Stimulated activated CD4-positive, alpha-beta T cell treated with anti-CD3 and anti-CD28 coated beads, Interleukin-15, amount 100 ng/mL, for 1 hour (primary cell): ENCODE measurements at places on chromosomes 2 and 18.

DNA sequence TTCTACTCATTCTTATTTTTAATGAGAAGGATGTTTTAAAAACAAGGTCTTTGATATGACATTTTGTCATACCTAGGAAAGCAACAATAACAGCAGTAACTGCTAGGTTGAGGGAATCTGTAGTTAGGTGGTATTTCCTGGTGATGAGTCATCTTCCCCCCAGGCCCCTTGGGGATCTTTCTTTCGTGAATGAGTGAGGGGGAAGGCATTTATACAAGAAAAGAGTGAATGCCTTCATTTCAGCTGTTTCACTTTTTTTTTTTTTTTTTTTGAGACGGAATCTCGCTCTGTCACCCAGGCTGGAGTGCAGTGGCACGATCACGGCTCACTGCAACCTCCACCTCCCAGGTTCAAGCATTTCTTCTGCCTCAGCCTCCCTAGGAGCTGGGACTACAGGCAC lies 108.6 kb downstream of the MAP4K4 start:
- DNase-seq = no peak

DNA sequence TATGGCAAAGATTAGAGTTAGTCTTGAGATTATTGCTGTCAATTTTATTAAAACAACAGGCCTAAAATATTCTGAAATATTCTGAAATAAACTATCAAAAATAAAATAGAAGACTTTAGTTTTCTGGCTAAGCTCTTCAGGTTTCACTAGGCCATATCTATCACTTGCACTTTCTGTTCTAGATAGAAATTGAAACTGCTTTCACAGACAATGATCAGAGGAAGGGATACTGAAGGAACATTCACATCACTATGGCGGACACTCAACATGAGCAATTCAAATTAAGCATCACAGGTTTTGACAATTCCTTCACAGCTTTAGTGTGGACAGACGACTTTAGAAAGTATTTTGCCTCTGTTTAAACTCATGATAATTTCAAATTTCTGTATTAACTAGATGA lies 586.4 kb upstream of the REG3G start:
- DNase-seq = no peak

GRCh38 chr2:16632598-16632997 lies 33.0 kb downstream of the CYRIA start:
- no peak for DNase-seq

DNA sequence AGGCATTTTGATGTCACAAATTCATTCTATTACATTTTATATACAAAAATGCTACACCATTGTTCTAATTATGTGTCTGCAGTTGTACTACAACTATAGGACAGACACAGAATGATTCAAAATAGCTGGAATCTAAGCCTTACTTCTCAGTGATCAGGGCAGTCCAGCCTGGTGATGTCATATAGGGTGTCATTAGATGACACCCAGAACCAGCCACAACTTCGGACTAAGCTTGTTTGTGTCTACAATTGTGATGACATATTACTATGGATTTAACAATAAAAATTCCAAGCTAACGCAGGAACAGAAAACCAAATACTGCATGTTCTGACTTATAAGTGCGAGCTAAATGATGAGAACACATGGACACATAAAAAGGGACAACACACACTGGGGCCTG lies 31.0 kb downstream of the M1AP start:
- no peak for DNase-seq

DNA sequence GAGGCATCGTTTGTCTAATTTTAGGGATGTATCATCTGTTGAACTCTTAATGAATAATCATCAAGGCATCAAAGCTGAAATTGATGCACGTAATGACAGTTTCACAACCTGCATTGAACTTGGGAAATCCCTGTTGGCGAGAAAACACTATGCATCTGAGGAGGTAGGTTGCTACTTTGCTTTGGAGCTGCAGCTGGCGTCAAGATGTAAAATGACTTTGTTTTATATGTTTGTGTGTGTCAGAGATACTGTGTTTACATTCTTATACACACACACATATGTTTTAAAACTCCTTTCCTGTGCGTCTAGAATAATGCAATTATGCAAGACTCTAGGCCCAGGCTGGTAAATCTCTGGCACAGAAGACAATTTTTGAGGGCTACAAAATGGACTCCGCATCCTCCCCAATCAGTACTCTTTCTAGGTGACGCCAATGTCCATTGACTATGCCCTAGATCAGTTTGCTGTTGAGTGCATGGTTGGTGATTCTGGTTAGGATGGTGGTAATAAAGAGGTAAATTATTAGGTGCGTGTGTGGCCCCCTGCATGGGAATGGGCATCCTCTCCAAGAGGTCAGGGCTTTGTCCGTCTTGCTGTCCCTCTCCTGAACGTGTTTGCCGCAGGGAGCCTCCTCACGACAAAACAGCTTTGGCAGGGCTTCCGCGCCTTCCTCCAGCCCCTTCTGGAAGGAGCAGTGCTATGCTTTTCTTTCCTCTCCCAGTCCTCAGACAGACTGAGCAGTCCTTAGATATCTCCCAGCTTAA lies 68.2 kb upstream of the EML6 start:
- no peak for DNase-seq

DNA sequence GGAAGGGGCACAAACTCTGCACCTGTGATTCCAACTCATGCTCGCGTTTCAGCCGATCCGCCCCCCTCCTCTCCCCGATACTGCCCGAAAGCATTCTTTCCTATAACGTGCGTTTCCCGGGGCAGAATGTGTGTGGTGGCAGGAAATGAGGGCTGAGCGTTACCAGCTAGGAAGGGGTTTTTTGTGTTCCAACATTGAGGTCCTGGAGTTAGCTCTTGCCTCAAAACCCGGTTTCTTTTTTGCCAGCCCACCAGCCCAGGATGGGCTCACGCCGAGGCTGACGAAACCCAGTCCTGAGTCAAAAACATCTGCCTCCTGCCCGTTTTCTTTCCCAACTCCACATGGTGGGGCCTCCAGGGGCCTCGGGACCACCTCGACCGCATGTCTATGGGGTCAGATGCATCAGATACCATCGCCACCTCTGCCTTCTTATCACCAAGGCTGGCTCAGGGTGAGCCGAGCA lies 113.7 kb upstream of the COPS8 start:
- DNase-seq = no peak

GRCh38 chr2:168198476-168199207 lies 48.8 kb downstream of the STK39 start:
- DNase-seq = no peak

- DNase-seq = no peak
These were observed 130.4 kb upstream of the DSEL start for GRCh38 chr18:67646890-67647289.

- no peak for DNase-seq
These were observed 85.5 kb downstream of the PMAIP1 start for GRCh38 chr18:59985289-59985688.

DNA sequence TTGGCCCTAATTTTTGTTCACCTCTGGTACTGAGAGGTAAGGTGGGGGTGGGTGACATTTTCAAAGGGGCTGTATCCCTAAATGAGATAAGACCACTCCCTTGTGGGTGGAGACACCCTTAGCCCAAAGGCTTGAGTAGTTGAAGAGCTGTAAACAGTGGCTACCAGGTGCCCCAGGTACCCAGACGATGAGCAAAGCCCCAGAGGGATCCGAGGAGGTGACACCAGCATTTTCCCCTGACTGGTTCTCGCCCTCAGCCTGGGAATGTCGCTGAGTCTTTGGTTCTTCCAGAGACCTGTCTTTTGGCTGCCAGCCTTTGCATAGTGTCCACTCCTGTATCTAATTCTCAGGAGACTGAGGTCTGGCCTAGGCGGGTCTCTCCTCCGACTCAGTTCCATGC lies 36.5 kb downstream of the RRM2 start:
- DNase-seq = no peak

DNA sequence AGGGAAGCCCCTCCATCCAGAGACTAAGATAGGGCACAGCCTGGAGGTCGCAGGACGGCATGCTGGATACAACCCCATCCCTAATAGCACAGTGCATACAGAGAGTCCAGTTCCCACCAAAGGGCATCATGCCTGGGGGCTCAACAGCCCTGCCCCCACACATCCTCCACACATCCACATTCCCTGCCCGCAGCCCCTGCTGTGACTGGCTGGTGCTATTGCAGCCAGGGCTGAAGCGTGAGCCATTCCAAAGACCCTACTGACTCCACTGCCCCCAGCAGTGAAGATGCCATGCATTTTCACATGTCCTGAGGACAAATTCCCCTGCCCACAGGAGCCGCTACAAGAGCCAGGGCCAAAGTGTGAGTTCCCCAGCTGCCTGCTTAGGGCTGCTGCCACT lies 641.6 kb downstream of the METTL4 start:
- DNase-seq = no peak

DNA sequence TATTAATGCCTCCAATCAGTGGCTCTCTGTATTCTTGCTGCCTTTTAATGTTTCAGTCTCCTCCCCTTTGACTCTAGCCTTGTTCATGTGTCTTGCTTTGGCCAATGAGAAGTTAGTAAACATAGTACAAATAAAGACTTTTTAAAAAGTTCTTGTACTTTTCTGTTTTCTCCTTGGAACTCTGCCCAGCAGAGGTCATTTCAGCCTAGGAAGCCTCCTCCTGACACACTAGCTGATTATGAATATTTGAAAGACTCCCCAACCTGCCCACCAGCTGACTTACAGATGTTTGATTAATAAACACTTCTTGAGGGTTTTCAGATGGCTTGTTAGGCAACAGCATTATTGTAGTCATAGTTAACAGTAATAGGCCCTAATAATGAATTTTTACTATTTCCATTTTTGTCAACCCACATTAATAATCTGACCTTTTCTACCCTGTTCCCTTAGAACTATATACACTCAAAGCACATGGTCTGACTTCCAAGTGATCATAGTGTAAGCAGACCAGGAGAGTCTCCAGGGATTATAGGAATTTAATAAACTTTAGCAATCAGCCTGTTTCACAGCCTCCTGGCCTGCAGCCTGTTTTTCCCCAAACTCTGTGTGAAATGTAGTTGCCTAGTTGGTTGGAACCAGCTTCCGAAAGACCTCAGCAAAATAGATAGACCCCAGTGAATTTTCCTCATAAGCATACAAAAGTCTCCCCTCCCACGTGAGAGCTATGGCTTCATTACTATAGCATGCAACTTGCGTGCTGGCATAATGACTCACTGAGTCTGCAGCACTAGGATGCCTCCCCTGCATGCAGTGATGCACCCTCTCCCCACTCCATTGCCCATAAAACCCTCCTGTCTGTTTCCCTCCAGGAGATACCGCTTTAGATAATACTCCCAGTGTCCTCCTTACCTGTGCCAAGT lies 670.7 kb upstream of the ZNF804A start:
- no peak for DNase-seq

GRCh38 chr2:210288408-210288807 lies 26.6 kb downstream of the MYL1 start:
- DNase-seq = no peak

- DNase-seq = no peak
These were observed 37.3 kb upstream of the DNAH7 start for GRCh38 chr2:196105951-196106350.

GRCh38 chr18:57353137-57353939 lies 981 bp downstream of the ST8SIA3 start:
- DNase-seq = no peak

- DNase-seq = no peak
These were observed 37.1 kb upstream of the CCDC93 start for GRCh38 chr2:118050974-118051373.

- DNase-seq = no peak
These were observed 558 bp upstream of the ZDBF2 start for GRCh38 chr2:206273905-206274304.

DNA sequence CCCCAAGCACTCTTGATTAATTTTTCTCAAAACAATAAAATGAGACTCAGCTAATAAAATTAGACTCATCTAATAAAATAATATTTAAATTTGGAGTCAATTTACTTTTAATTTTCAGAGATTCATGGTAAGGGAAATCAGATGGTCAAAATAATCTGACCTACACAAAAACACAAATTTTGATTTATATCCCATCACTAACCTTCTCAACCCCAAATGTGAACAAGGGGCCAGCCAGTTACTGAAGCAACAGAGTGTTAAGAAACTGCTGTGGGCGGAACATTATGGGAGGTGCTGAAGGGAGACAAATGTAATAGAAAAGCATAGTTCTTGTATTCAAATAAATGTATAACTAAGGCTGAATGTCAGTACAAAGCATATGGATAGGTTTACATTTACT lies 28.5 kb upstream of the PPP3R1 start:
- no peak for DNase-seq

DNA sequence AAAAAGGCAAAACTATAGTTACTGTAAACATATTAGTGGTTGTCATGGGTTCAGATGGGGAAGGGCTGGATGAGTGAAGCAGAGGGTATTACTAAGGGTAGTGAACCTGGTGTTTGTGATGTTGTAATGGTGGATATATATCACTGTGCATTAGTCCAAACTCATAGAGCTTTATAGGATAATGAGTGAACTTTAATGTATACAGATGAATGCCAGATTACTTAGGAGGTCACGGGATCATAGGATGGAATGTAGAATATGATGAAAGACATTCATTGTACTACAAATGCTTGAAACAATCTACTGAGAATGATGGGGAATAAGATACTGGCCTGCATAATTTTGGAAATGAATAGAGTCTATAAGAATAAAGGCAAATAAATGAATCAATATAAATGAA lies 226.7 kb upstream of the ZNF804A start:
- DNase-seq = no peak

DNA sequence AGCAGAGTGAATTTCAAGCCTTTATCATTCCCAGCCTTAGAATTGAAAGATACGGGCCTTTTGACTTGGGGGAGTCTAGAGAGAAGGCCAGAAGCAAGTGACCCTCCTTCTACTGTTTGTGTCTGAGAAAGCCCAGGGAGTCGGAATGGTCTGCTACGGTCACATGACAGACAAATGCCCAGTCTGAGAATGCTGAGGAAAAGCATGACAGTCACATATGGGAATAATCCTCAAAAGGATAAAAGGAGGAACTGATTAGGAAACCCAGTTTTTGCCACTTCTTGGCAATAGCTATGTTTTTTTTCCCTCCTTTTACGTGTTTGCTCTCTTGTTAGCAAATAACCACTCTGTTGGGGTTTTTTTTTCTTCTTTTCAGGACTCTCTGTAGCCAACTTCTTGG lies 38.1 kb upstream of the HNRNPA3 start:
- no peak for DNase-seq

DNA sequence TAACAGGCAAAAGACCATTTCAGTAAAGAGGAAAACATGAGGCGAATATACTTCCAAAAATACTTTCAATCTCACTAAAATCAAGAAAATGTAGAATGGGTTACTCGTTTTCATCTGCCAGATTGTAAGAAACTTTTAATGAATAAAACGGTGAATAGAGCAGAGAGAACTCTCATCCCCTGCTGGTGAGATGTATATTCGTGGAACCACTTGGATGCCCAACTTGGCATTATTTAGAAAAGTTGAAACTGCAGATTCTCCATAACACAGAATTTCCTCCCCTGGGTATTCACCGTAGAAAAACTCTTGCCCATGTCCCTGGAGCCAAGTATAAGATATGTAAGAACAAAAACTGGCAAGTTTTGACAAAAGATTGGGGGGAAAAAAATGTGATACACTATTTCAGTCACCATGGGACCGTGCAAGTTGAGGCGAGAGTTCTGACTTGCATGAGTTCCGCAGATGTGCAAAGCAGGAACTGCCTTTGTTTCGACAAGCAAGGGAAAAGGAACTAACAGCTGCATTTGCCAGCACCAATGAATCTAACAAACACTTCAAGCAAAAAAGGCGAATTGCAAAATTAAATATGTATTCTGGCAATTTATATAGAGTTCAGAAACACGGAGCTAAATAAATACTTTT lies 14.8 kb downstream of the TIMM21 start:
- DNase-seq = no peak

GRCh38 chr18:13311193-13311592 lies 92.6 kb downstream of the LDLRAD4 start:
- no peak for DNase-seq
